Activated T-cell treated with anti-CD3 and anti-CD28 coated beads, Interleukin-2, amount 50 U/mL, for 48 hours (primary cell): ENCODE measurements at places on chromosomes 2 and 18.

GRCh38 chr2:229650901-229651300 is 63.5 kb downstream of the DNER start:
- DNase-seq: no peak

- no peak for DNase-seq
Measured at GRCh38 chr2:102209474-102209873, 22.7 kb downstream of the IL1RL2 start.

DNA sequence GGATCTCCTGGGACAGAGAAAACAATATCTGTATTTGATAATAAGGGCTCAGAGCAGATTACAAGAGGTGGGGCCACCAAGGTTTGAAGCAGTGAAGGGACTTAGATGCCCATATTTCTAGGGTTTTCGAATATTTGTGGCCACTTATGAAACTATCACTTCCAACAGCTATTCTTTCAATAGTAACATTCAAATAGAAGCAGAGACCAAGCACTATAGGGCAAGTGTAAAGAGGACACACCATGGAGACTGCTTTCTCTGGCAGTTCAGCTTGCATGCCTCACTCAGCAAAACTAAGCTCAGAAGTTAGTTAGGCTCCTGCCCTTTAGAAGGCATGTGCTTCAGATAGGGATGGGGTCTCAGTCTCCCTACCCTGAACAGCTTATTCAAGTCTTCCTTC is 10.3 kb downstream of the PSTPIP2 start:
- no peak for DNase-seq

DNA sequence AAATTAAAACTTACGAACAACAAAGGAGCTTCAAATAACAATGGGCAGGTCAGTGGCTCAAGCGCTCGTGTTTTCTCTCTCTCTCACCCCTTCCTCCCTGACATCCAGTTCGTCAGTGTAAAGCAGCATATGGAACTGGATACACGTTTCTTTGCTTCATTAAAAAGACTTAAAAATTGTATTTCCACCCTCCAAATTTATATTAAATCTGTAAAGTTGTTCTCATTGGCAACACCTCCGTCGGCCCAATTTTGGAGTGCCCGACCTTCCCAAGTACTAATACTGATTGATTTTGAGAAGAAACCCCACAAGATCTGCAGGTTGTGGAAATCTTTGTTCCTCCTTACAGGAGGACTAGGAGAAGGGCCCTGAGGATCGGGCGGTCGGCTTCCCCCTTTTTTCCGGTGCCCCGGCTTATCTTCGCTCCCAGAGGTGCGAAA is 2.2 kb downstream of the TBR1 start:
- DNase-seq: no peak

- DNase-seq: no peak
Measured at GRCh38 chr2:212254339-212254738, 284.3 kb downstream of the ERBB4 start.

GRCh38 chr2:204655101-204655500 is 109.8 kb downstream of the PARD3B start:
- DNase-seq: no peak

DNA sequence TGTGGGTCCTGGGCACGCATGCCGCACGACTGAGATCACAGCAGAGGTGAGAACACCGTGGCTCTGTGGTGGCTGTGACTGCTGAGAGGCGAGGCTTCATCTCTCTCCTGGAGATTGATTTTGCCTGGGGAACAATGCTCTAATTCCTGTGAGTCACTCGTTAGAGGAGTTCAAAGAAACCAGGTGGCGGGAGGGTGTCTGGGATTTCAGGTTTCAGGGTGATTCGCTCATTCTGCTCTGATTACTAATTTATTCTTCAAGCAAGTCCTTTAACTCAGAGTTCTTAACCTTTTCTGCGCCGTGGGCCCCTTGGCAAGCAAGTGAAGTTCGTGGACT is 56.3 kb downstream of the GLI2 start:
- no peak for DNase-seq
